PC-9 (cell line): ENCODE measurements at places on chromosomes 13 and 19. TPM values are rescaled to one million over a fixed set of nuclear protein-coding genes. Genes with fewer than 3 reads are reported as not detected.

- no peak for DNase-seq
Measured at GRCh38 chr13:68608147-68608546, 1378.0 kb upstream of the PCDH9 start.

DNA sequence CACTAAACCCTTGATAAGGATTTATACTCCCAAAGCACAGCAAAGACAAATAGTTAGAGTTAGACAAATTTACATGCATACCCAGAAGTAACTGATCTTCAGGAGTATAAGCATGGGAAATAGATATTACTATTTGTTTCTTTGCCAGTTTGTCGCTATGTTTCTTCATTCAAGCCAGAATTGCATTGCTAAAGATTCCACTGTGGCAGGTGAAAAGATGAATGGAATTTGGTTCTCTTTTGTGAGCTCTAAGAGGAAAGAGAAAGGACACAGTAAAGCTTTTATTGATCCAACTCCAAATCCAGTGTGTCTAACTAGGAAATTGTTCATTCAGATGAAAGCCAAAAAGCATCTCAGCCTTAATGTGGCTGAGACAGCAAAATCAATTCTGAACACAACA is 292.3 kb upstream of the SPRY2 start:
- DNase-seq = no peak

DNA sequence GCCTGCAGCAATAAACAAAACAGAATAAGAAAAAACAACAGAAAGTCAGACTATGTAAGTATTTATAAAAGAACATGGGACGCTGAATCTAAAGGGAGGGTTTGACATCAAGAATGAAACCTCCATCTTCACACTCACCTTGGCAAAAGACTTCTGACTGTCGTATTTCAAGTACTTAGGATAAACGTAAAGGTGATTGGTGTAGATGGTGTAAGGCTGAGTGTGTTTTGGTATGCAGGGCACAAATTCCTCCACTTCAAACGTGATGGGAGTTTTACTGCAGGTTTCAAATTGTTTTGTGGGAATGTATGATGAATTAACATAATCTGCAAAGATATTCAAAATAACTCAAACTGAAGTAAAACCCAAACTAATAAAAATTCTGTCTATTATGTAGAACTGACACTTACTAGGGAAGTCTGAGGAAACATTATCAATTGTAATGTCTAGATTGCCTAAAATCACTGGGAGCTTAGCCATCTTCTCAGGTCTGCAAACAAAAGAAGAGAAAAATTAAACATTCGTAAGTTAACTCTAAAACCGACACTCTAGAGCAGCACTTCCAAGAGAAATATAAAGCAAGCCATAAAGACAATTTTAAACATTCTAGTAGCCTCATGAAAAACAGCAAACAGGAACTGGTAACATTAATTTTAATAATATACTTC is 89.5 kb downstream of the DOCK9 start:
- DNase-seq = no peak

- DNase-seq = no peak
Measured at GRCh38 chr19:4922530-4923275, 13.4 kb downstream of the UHRF1 start.

GRCh38 chr13:38661010-38661675 is 25.7 kb upstream of the FREM2 start:
- no peak for DNase-seq

DNA sequence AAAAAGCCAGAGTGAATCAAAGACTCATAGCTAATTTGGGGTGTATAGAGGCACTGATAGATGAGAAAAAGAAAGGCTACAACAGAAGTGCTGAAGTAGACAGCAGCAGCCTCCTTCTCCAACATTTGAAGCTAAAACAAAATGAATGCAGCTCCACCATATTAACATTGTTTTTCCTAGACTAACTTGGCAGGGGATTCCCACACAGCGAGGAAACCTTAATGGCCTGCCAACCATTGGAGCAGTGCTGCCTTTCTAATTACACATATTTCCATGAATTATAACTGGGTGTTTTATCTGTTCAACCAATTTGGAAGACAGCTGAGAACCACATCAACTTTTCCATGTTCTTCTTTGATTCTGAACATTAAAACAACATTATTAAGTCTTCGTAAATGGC is 478.6 kb downstream of the LIG4 start:
- peak; percentile 21 for DNase-seq

Gene ZNF534
- not detected in 2 replicates for total RNA-seq

Gene PINLYP
- total RNA-seq = 0.53 and 2.0 TPM in 2 replicates

DNA sequence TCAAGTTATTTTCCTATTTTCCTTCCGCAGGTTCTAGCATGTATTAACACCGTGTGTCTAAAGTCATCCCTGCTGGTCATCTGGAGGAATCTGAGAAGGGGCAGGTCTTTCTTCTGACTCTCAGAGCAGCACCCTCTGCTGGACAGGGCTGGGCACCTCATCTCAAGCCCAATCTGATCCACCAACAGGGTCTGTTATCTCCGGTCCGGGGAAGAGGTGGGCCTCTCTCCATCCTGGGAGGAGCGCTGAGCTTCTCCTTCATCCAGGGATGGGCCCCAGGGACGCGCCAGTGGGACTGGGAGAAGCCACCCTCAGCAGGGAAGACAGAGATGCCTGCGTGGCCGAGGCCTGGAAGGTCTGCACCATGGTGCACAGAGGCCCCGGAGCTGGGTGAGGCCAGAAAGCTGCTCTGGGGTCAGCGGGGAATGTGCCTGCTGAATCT is 26.0 kb upstream of the ZNF331 start:
- peak; percentile 44 for DNase-seq

GRCh38 chr19:3233116-3233515 is 8.7 kb downstream of the CELF5 start:
- no peak for DNase-seq
